ENCODE measurements at places on chromosomes 12 and 14.

DNA sequence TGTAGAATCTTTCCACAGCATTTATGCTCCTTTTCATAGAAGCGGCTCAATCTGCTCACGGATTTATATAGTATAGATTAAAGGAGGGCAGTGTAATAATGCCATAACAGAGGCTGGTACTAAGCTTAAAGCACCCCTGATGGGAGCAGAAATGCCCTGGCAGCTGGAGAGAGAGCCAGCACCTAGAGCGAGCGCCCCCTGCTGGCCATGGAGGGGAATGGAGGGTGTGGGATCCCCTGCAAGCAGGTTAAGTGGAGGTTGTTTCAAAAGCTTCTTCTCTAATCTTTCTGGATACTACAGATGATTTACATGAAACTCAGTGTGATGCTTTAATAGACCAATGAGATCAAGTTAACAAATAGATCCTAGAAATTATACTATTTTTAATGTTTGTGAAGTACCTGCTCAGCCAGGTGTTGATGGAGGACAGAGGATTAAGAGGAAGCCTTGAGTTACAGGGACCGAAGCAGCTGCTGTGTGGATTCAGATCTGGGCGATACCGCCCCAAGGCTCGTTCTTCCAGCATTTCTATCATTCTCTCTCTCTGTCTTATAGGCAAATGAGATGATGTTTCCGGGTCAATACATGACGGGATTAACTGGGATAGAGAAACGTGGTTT lies 1519.3 kb upstream of the TMEM132C start:
- peak; percentile 56 for DNase-seq

DNA sequence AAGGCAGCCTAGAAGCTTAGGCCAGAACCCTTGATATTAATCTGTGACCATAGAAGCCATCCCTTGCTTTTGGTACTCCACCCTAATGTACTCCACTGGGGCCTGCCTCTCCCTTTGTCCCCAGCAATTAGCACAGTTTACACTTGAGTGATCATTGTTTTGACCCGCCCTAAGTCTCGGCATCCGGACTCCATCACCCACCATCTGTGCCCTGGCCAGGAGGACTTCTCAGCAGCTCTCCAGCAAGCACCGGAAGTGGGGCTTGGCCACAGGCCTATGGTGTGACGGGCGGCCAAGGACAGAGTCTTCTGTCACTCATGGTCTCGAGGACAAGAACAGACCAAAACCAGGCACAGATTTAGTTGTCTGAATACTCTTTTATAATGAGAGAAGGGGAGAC lies 126.5 kb upstream of the NTF3 start:
- DNase-seq: no peak

- DNase-seq: no peak
Observed at GRCh38 chr12:55824726-55825125, 4.7 kb downstream of the DNAJC14 start.

DNA sequence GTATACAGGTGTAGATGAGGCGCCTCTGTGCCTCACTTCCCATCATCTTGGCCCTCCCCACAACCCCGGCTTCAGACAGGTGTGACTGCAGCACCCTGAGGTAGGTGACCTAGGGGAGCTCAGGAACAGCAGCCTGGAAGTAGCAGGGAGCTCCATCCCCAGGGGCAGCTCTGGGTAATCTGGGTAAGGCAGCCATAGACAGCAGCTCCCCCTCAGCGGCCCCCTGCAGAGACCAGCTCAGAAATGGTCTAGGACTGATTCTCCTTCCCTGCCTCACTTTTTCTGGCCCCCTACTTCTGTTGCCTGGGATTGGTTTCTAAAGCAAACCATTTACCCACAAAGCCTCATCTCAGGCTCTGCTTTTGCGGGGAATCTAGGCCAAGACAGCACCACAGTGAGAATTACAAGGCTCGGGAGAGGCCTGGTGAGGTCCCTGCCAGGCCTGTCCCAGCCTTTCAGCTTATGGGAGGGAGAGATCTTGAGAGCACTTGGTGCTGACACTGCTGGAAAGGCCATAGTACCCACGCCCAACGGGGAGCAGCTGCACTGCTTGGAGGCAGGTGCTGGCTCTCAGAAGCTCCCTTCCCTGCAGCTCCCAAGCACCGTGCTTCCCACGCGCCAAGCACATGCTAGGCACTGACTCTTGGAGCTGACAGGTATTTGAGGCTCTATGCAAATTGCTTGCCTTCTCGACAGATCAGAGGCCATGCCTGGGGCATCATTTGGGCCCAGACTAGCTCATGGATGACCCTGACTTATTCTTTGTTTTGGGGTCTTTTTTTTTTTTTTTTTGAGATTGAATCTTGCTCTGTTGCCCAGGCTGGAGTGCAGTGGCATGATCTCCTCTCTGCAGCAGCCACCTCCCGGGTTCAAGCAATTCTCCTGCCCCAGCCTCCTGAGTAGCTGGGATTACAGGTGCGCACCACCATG lies 45.1 kb upstream of the TRAF3 start:
- DNase-seq: no peak

GRCh38 chr12:48988030-48988649 lies 10.0 kb downstream of the WNT1 start:
- peak; percentile 75 for DNase-seq

GRCh38 chr12:6736754-6737153 lies 12.9 kb downstream of the COPS7A start:
- no peak for DNase-seq

- DNase-seq: no peak
Observed at GRCh38 chr14:81408595-81408994, 8.5 kb upstream of the STON2 start.

DNA sequence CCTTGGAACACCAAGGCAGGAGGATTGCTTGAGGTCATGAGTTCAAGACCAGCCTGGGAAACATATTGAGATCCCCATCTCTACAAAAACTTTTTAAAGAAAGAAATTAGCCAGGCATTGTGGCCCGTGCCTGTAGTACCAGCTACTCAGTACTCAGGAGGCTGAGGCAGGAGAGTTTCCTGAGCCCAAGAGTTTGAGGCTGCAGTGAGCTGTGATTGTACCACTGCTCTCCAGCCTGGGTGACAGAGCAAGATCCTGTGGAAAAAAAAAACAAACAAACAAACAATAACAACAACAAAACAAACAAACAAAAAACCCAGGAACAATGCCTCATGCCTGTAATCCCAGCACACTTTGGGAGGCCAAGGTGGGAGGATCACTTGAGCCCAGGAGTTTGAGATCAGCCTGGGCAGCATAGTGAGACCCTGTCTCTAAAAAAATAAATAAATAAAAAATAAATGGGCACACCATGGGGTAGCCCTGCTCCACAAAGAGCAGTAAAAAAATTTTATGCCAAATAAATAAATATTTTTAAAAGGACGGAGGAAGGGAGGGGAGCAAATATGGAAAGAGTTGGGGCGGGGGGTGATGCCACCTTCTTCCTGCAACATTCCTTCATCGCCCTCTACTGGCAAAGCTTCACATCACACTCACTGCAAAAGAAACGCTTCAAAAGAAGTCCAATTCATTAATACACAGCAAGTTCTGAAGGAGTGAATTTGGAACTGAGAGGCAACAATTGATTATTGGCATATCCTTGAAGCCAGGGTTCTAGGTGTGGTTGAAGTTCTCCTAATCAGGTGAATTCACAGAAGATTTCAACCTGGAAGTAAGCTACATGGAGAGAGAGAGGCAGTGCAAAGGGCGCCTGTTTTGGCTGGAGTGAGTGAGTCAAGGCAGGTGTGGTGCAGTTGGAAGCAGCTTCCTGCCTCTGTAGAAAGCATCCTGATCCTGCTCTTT lies 8.8 kb upstream of the GNPTAB start:
- DNase-seq: peak; percentile 83
